ENCODE measurements at places on chromosomes 12 and 14.

DNA sequence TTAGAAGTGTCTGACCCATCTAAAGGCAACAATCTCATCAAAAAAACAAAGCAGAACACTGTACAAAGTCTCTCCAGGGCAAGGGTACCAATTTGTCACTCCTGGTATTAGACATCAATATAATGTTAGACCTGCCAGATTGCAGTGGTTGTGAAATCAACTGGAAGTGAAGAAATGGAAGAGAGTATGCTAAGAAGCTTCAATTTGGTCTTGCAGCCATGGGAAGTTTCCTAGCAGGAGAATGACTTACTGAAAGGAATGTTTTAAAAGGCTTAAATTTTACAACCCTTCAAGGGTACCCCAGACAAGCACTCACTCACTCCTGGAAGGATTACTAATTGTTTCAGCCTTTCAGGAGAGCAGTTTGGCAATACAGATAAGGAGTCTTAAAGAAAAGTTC, 18.9 kb downstream of the LLPH start:
- no peak for DNase-seq

DNA sequence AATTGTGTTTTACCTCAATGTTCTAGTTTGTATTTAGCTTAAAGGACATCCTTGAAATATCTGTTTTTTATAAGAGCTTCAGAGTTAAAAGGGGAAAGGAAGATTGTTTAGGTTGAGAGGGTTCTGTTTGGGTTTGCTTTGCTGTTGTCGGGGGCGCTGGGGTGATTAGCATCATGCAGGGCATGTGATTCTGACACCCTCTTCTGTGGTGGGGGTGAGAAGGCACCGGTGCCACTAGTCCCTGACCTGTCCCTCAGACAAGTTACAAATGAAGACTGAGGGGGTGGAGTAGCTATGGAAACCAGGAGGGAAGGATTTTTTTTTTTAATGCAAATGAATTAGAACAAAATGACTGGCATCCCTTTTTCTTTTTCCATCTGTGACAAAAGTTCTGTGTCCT, 291.3 kb downstream of the RPAP3 start:
- DNase-seq: no peak

DNA sequence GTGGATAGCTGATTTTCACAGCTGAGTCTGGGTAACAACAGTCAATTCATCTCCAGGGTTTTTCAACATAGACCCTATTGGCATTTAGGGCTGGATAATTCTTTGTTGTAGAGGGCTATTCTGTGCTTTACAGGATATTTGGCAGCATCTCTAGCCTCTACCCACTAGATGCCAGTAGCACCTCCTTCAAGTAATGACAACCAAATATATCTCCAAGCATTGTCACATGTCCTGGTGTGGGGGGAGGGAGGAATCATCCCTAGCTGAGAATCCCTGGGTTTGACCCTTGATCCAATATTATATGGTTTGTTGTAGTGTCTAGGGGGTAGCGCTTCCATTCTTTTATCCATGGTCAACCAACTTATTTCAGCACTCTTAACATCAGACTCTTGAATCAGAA, 157.2 kb downstream of the ANO4 start:
- DNase-seq: no peak

GRCh38 chr12:106870116-106870515, 85.6 kb upstream of the TMEM263 start:
- no peak for DNase-seq

DNA sequence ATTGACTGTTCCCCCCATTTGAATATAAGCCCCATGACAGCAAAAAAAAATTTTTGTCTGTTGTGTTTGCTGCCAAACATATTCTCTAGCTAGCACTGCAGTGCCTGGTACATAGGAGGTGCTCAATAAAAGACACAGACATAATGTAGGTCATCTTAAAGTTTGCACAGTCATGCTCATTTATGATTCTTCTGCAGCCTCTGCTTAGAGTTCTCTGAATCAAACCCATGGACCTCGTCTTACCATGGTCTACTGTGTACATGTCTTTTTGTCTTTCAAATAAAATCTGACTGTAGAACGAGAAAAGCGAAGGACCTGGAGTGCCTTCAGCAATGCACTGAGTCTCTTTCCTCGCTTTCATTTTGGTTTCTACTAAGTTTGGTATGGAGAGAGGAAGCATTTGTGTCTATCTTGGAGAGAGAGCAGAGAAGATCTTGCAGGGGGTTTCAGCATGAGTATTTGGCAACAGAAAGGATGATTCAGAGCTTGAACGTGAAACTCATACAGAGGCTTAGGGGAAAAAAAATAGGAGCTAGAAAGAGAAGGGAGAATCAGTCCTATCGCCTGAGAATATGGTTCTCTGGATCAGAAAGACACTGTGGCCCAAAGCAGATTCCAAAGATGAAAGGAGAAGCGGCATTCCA, 38.8 kb upstream of the TMCC3 start:
- no peak for DNase-seq

DNA sequence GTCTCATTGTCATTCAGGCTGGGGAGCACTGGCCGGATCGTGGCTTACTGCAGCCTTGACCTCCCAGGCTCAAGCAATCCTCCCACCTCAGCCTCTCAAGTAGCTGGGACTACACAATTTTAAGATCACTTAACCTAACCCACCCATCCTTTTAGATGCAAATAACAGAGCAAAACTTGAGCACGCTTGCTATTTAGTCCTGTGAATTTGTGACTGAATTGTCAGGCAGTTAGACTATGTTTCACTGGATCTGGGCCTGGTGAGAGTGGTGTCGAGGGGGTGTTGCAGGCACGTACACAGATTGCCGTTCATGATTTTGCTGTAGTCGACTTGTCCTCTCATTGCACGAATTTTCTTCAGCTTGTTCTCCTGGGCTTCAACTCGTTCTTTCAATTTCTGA, 38.2 kb downstream of the ZFYVE21 start:
- DNase-seq: no peak
